ENCODE measurements at places on chromosomes 1 and 21. TPM values are rescaled to one million over a fixed set of nuclear protein-coding genes. Genes with fewer than 3 reads are reported as not detected.

- H3K4me1 ChIP-seq, result peaks cover 23% of the 10 kb centered on the region
- H3K36me3 ChIP-seq, result peaks cover 26% of the 10 kb centered on the region
- no peaks in the 10 kb centered on the region for H3K27me3 ChIP-seq
- DNase-seq, result no peak
- H3K27ac ChIP-seq, result peak overlapping the region; percentile 14
Measured at GRCh38 chr1:226982451-226983177, 42.5 kb downstream of the COQ8A start.

The AADACL4 gene
- total RNA-seq, result not detected

- H3K4me1 ChIP-seq, result no peaks in the 10 kb centered on the region
- no peak for DNase-seq
- H3K4me3 ChIP-seq, result no peak overlapping the region
- H3K27me3 ChIP-seq, result no peaks in the 10 kb centered on the region
- H3K27ac ChIP-seq, result no peak overlapping the region
Measured at GRCh38 chr21:45941338-45941710, 40.2 kb upstream of the COL6A1 start.

DNA sequence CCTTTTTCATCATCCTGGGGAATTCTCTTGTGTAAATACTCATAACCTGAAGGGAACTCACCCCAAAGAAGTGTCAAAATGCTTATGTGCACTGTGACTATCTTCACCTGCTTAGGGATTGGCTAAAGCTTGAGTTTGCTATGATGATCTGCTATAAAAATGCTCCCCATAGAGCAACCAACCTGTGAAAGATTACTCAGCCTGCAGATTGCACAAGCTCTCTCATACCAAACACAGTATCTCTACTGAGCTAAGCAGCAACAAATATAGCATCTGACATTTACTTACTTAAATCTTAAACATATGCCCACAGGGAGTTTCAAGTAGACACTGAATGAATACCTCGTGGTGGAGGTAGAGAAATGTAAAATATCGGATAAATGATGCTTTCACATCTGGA is 725.8 kb downstream of the MRPL39 start:
- H3K36me3 ChIP-seq, result no peaks in the 10 kb centered on the region
- DNase-seq, result no peak
- no peaks in the 10 kb centered on the region for H3K4me1 ChIP-seq
- no peaks in the 10 kb centered on the region for H3K27me3 ChIP-seq
- H3K4me3 ChIP-seq, result no peak overlapping the region

All from body of pancreas (tissue), 4 donors.